Panc1 (cell line): ENCODE measurements at places on chromosomes 16 and 17.

DNA sequence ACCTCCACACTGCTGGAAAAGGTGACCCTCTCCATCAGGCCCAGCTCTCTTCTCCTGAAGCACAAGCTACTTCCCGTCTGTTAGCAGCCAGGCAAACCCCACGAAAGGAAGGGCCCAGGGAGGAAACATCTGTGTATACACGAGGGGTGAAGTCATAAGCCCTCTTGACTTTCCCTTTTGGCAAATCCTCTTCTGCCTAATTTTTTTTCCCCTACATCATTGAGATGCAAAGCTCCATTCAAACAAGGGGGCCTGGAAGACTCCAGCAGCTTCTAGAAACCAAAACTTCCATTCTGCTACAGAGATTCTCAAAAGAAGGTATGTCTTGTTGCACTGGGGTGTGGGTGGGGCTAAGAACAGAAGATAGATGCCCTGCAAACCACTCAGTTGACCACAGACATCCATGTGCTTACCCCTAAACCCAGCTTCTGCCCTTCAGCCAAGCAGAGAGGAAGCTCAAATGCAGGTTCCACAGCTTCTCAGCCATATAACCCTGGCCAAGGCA lies 145.6 kb upstream of the RCVRN start:
- DNase-seq, result no peak

GRCh38 chr17:57868007-57868909 lies 18.4 kb upstream of the MRPS23 start:
- DNase-seq, result no peak

DNA sequence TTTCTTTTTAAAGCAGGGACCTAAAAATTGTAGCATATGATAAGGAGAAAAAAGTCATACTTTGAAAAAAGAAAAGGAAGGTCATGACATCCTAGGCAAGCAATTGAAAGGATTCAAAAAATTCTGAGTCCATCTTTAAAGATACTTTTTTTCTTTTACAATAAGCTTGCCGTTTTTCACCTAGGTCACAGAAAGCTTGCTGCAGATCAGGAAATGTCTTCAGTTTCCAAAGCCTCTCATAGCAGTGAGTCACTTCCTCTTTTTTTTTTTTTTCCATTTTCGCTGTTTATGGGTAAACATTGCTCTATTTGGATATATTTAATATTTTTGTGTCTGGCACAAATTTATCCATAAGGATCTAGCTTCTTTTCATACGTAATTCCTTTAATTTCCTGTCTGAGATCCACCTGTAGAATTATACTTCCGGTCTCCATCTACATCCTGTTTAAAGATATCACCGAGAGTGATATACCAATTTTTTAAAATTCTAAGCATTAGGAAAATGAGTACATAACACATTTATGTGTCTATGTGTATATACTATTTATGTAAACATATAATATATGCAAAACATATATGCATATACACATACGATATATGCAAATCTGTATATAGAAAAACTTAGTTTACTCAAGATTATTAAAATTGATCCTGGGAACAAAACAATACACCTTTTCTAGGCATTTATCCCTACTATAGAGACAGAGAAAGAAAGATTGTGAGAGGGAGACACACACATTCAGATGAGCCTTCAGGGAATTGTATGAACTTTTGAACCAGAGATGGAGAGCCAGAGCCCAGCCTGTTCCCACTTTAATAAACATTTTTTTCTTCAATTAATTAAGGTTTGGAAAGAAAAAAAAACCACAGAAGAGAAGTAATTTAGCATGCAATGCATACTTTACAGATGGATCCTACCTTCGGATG lies 134.4 kb downstream of the SKAP1 start:
- peak; percentile 18 for DNase-seq

DNA sequence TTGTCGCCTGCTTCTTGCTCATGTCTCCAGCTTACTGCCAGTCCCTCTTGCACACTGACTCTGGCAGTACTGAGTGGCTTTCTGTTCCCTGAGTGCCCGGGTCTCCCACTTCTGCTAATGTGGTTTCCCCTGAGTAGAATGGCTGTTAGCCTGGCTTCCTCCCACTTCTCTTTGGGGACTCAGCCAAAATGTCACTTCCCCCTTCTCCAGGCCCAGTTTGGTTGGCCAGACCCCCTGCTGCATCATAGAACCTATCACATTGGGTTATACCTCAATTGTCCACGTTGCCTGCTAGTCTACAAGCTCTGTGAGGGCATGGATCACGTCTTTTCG lies 304.4 kb downstream of the HS3ST3B1 start:
- no peak for DNase-seq

GRCh38 chr16:21156767-21157467 lies 1.6 kb upstream of the LDAF1 start:
- DNase-seq, result peak; percentile 75

DNA sequence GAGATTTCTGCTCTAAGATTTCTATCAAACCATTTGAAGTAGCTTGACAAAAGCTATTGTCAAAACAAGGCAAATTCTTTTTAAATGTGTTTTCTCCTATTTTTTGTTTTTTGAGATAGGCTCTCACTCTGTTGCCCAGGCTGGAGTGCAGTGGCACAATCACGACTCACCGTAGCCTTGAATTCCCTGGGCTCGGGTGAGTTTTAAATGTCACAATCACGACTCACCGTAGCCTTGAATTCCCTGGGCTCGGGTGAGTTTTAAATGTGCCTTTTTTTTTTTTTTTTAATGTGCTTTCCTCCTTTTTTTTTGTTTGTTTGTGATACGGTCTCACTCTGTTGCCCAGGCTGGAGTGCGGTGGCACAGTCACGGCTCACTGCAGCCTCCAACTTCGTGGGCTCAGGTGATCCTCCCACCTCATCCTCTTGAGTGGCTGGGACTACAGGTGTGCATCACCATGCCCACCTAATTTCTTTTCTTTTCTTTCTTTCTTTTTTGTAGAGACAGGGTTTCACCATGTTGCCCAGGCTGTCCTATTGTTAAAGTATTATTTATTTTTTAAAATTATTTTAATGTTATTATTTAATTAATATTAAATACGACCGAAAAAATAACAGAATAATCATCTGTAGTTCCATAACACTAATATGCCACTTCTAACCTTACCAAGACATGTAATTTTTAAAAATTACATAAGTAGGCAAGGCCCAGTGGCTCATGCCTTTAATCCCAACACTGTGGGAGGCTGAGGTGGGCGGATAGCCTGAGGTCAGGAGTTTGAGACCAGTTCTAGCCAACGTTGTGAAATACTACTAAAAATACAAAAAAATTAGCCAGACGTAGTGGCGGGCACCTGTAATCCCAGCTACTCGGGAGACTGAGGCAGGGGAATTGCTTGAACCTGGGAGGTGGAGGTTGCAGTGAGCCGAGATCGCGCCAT lies 69.7 kb upstream of the FA2H start:
- DNase-seq, result no peak

DNA sequence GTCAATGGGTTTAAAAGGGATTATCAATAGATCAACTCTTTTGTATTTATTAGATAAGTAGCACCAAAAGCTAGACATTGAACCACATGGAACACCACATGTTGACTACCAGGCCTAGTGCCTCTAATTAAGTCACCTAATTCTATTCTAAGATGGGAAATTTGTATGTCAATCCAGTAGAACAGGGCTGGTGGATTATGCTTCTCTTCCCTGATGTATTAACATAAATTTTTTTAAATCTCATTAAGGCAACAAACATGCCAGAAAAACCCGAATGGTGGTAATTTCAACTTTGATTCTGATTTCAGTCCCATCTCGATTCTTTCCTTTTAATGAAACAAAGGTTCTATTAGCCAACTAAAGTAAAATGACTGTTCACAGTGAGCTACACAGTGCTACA lies 92.6 kb downstream of the KANSL1 start:
- no peak for DNase-seq

- DNase-seq, result no peak
Observed at GRCh38 chr17:36880268-36880905, 56.9 kb upstream of the LHX1 start.

DNA sequence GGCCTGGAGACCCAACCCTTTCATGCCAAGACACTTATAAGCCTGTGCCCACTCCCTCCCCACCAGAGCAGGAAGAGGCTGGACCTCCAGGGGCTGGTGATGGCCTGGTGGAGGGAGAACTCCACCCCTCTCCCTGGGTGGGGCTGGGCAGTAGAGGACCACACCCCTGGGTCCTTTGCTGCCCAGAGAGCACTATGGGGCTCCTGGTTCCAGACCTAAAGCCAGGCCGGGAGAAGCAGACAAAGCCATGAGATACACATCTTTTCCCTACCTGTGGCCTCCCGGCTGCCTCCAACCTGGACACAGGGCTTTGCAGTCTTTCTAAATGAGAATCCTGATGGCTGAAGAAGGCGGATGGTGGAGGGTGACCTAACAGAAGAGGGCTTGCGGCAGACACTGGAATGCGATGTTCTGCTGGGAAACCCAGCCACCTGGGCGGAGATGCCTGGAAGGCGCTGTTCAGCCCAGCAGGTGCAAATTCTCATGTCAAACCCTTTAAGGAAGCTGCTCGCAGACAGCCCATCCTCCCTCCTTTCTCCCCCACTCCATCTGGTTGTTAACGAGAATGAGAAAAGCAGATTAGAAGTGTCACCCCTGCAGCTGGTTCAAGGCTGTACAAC lies 43.9 kb upstream of the KIFC3 start:
- no peak for DNase-seq

GRCh38 chr17:50493744-50494143 lies 14.5 kb upstream of the MYCBPAP start:
- DNase-seq, result no peak
